ENCODE measurements at places on chromosomes 2 and 18.

GRCh38 chr2:17637131-17637906, 96.8 kb downstream of the VSNL1 start:
- DNase-seq, result no peak

- peak; percentile 84 for DNase-seq
These were observed 155.1 kb upstream of the LMAN1 start for GRCh38 chr18:59514203-59514602.

GRCh38 chr2:23616630-23617029, 231.7 kb downstream of the KLHL29 start:
- no peak for DNase-seq

DNA sequence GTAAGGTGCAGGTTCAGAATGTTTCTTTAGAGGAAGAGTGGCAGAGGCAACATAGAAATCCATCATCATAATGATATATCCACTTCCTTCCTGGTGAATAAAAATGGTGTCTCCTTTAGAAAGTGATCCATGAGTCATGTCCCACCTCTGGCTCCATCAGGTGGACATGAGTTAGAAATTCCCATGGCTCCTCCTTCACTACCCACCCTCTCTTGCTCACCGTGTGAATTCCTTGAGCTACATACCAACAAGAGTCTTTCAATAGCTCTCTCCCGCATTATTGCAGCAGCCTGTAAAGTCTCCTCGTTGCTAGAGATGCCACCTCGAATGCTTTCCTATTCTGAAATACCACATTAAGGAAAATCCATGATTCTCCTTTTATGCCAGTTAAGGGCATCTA, 317.6 kb downstream of the LNPK start:
- DNase-seq, result no peak

GRCh38 chr2:60661073-60661738, 94.9 kb upstream of the PAPOLG start:
- no peak for DNase-seq

GRCh38 chr2:180077295-180077906, 70.3 kb upstream of the CWC22 start:
- no peak for DNase-seq

DNA sequence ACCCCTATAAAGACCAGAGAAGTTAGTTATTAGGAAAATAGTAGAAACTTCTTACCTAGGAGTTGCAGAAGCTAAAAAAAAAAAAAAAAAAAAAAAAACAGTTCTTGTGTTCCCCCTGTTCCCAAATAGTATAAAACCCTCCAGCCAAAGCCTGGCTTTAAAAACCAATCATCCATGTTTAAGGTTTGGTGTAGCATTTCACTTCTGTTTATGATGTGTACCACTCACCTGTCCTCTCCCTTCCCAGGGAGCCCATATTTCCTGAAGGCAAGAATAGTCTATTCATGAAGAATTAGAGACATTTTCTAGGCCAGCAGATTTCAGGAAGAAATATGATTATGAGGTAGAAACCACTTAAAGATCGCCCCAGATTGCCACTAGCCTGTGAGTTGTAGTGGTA, 273.6 kb downstream of the SETBP1 start:
- no peak for DNase-seq

GRCh38 chr18:31161757-31162418, 768 bp downstream of the DSC1 start:
- DNase-seq, result no peak

DNA sequence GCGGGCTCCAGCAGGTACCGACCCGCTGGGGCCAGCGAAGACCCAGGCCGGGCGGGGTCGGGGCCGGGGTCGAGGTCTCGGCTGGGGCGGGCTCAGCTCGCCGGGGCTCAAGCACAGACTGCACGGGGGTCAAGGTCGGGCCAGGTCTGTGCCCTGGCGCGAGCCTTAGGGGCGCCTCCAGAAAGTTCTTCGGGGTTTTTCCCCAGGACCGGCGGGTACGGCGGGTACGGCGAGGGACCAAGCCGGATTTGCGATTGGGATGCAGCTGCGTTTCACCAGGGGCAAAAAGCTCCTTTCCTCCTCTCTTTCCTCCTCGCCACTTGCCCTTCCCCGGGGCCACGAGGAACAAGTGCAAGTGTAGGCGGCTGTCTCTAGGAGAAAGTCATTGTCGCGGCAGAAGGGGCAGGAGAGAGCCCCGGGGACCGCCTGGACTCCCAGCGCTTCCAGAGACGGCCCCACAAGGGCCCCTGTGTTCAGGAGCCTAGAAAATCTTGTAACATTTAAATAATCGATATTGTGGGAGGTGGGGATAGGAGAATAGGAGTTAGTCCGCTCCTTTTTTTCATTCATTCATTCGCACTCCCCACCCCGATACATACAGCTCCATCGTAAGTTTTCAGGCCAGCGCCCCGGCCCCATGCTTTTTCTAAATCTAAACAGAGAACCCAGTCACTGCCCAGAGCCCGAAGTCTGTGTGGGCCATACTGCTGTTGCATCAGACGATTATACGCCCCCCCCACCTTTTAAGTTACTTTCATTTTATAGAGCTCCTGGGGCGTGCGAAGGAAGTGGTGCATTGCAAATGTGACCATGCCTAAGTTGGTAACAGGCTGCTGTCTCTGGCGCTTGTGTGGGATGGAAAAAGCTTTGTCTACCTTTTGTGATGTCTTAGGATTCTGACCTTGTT, 679 bp downstream of the PMAIP1 start:
- peak; percentile 73 for DNase-seq

DNA sequence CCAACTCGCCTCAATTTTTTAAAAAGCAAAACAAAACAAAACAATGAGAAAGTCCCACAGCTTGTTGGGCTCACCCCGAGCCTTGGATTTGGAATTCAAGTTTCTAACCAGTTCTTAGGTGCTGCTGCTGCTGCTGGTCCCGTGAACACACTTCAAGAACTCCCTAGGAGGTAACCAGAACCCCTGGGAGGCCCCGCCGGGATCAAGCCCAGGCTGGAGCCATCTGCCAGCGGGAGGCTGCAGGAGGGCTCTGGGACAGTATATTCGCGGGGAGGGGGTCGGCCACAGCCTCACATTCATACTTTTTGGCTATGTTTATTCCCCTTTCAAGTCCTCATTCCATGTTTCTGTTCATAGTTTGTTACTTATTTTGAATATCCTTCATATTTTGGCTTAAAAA, 223.4 kb downstream of the TFCP2L1 start:
- no peak for DNase-seq

DNA sequence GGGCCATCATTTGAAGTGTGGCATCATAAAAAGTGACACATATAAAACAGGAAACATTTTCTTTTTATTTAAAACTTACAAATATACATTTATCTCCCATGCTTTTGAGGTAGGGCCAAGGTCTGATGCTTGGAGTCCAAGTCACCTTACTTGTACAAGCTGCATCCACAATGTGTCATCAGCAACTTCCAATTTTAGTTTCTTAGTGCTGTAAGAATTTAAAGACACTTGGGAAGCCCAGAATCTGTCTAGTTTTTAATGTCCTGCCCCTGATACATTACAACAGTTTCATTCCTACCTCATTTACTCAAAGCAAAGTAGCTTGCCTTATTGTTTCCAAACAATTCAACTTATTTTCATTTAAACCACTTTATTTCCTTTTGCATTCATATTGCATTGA, 297.7 kb downstream of the MTX2 start:
- DNase-seq, result no peak

DNA sequence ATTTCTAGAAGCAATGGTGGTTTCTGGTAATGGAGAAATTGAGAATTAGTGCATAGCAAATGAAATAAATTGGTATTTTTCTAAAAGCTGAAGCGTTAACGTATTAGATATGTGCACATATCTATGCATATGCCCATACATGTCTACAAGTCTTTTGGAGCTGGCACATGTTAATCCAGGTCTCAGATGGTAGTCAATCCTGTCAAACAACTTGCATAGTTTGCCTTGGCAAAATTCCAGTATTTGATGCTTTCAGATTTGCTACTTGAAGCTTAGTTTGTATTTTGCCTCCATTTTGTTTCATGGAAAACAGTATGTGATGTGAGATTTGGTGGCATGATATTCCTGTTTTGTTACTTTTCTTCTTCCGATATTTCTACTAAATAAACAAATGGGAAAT, 304.6 kb downstream of the PARD3B start:
- no peak for DNase-seq

DNA sequence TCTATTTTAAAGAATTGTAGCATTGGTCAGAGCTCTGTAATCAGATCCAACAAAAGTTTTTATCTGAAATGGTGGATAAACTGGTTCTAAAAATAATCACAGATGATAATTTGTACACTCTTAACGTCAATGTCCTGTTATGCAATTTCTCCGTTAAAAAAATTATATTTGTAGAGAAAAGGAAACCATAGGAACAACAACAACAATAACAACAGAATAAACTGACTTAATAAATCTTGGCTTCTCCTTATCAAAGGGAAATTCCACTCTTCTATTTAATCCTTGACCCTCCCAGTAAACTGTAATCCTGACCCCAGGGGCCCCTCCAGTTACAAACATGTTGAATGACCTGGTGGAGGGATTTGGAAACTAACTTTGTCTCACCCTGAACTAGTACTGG, 78.6 kb upstream of the ZFP36L2 start:
- no peak for DNase-seq

GRCh38 chr2:215615067-215615802, 179.4 kb upstream of the FN1 start:
- DNase-seq, result no peak

- DNase-seq, result peak; percentile 99
These were observed 1.8 kb downstream of the MPV17 start for GRCh38 chr2:27320958-27321543.

- DNase-seq, result no peak
These were observed 36.7 kb downstream of the PKP4 start for GRCh38 chr2:158493458-158493857.

- DNase-seq, result no peak
These were observed 44.3 kb upstream of the TNFRSF11A start for GRCh38 chr18:62280786-62281185.

DNA sequence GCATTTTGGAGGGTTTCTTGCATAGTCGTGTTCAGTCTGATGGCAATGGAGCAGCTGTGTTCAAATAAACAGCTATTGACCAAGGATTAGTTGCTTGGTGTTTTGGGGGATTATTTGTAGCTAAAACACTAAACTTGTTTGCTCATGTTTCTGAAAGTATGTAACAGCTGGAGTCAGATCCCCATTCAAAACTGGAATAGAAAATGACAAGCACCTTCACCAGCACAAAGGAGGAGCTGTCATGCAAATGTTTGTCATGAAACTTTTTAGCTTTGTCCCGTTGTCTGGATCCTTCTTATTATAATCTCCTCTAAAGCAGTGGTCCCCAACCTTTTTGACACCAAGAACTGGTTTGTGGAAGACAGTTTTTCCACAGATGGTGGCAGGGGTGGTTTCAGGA, 96.9 kb upstream of the ZNF236 start:
- DNase-seq, result no peak

DNA sequence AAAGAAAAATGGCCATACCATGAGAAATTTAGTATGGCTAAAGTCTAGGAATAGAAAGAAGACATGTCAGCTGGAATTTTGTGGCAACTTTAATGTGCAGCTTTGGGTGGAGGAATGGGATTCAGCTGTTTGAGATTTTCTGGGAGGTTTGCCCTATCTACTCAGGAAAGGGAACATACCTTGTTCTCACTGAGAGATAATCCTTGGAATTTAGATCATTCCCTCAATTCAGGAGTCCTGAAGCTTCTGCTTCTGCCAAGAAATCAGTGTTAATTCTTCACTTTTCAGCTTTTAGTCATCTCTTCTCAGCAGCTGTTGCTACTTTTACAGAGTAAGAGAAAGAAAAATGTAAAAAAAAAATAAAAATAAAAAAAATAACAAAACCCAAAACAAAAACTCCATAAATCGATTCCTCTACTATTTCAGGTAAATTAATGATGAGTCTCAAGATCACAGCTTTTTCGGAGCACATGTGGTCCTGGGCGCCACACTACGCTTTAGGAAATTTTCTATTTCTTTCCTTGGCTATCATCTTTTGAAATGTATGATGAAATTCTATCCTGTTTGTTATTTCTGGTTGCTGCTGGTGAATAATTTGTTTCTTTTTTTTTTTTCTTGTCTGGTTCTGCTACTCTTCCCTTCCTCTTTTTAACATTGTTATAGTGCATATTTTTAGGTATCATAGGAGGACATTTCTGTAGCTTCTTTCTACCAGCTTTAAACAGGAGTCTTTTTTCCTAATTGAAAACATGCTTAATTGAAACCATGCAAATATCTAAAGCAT, 18.9 kb upstream of the BAZ2B start:
- DNase-seq, result no peak

DNA sequence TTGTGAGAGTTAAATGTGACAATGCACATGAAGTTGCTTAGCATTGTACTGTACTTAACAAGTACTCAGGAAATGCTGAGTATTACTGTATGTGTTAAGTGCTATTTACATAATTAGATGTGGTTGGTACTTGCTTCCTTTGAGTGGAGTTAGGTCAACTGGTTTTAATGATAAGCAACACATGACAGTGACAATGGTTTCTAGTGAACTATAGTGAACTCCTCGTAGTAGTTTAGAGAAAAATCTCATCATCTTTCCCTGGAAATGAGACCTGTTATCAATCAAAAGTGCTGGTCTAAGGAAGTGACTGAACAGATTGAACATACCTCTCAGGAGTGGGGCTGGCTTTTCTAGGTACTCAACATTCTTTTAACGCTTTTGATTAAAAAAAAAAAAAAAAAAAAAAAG, 29.2 kb upstream of the ZDBF2 start:
- DNase-seq, result no peak
